ENCODE measurements at places on chromosomes 13 and 19.

GRCh38 chr19:55228403-55229031 is at the start of gene TMEM86B:
Gene TMEM86B, minus strand, starts transcription at chr19:55228763. Its CDS starts 22 bp downstream, at chr19:55228741.
- no peak for ATAC-seq

DNA sequence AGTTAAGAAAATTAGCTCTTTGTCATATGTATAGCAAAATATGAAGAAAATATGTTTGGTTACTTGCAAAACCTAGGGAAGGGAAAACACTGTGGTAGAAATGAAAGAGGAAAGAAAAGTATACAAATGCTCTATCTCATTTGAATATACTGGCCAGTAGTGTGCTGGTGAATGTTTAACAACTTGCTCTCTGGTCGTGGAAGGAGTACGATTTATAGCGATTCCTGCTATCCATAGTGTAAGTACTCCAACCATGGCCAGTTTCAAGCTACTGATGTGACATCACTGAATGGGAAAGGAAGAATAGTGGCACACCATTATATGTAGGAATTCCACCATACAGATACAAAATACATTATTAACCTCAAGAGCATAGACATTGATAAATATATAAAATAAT is 9.3 kb downstream of the BORA start:
- ATAC-seq = no peak

DNA sequence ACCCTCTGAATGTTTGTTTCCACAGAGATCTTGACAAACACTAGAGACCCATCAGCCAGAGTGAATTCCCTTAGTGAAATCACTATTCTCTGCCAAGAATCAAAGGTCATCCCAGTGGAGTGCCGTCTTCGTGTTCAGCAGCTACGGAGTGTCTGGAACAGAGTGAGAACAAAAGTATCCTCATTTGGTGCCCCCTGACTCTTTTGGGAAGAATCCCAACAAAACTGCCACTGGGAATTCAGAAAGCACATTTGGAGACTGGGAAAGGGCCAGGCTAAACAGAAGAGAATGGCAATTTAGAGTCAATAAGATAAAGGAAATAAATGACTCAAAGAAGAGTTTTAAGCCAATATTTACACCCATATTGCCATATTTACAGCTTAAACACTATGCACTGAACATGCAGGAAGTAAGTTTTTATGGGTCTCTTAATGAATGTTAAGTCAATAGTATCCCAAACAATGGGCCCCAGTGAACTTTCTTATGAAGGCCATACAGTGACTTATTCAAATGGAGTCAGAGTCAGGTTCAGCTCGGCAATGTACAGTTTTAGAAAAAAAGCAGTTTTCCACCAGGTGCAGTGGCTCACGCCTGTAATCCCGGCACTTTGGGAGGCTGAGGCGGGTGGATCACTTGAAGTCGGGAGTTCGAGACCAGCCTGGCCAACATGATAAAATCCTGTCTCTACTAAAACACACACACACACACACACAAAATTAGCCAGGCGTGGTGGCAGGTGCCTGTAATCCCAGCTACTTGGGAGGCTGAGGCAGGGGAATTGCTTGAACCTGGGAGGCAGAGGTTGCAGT is 392.6 kb downstream of the KLF5 start:
- no peak for ATAC-seq

DNA sequence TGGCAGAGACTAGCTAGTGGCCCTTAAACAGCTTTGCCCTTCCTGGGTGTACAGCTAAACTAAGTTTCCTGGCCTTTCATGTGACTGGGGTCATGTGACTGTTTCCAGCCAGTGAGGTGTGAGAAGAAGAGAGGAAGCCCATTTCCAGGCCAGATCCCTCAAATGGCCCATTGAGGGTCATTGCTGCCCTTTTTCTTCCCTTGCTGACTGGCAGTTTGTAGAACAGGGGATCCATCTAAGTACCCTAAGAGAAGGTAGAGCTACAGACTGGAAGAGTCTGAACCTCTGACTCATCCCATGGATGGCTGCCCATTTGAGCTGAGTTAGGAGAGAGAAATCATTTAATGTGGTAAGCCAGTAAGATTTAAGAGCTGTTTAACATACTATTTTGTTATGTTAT is 2.8 kb downstream of the SWSAP1 start:
- no peak for ATAC-seq

DNA sequence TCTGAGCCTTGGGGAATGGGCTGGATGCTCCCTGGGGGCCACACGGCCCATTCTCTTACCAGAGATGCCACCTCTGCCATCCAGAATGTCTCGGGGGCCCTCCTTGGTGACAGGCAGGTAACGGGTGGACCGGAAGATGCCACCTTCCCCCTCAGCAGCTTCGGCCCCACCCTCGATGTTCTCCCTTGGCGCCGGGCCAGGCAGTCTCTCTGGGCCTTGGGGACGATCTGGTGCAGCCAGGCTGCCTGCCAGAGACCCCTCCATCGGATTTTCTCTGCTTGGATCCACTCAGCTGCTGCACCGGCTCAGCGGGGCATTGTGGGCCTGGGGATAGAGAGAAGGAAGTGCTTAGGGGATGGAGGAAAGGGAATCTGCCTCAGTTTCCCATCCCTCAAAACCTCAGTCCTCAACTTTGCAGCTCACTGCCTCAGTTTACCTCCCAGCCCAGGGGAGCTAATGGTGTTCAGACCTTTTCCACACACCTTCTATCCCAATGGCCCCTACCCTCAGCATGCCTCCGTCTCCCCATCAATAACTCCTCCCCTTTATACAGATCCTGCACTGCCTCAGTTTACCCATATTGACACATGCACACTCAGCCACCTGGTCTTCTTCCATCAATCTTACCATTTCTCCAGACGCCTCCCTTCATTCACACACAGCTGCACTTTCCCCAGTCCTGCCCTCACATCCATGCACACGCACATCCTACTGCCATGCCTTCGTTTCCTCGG is 1.5 kb downstream of the WIZ start:
- ATAC-seq = no peak

DNA sequence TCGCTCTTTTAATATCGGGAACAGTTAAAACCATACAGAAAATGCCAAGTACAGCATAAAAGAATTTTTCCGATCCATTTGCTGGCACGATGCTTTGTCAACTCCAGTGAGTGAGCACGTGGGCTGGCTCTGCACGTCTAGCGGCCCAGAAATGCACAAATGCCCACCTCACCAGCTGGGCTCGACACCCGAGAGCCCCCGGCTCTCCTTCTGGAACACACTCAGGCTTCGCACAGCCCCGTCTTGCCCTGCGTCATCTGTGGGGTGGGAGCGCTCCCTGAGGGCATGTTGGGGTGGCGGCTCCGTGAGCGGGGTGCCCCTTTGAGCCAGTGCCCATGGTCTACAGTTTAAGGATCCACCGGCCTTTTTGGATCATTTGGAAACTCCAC is 24.5 kb downstream of the ATP4B start:
- no peak for ATAC-seq

GRCh38 chr13:20546556-20546955 is 20.4 kb upstream of the IFT88 start:
- ATAC-seq = peak; percentile 73

GRCh38 chr19:39060171-39060570 is 24.0 kb upstream of the ACP7 start:
- ATAC-seq = no peak

GRCh38 chr13:31179754-31180153 is 18.1 kb upstream of the HSPH1 start:
- ATAC-seq = no peak

DNA sequence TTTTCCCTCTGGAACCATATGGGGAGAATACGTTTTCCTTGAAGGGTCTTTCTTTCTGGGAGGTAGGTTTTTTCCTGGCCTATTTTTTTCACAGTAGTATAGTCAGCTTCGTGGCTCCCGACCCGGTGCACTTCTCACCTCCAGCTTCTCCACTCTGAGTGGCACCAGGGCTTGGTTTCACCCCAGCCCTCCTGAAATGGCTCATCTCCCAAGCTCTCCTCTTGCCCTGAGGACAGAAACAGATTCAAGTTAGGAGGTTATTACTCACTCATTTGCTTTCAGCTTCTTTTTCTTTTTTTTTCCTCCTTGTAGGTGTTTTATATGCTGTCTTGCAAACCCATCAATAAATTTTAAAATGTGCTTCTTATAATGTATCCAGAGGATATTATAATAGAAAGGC is 199.3 kb downstream of the RFC3 start:
- ATAC-seq = no peak

GRCh38 chr13:20497006-20497775 is 28.5 kb downstream of the CRYL1 start:
- no peak for ATAC-seq

- peak; percentile 83 for ATAC-seq
Observed at GRCh38 chr19:43524922-43525835, 1.8 kb downstream of the ETHE1 start.

- no peak for ATAC-seq
Observed at GRCh38 chr19:43616306-43616705, 3.1 kb downstream of the ZNF428 start.

DNA sequence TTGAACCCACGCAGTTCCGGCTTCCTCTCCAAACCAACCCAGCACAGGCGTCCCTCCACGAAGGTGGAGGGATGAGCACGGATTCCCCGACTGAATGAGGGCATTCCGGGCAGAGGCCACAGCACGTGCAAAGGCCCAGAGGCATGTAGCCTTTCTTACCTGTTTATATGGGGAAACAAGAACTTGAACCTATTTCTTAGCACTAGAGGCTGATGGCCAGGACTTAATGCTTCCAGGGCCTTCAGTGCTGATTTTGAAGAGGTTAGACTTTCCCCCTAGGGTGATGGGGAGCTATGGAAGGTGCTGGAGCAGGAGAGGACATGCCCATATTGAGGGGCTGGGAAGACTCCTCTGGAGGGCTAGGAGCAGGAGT is 2.0 kb downstream of the MAST3 start:
- peak; percentile 0 for ATAC-seq

DNA sequence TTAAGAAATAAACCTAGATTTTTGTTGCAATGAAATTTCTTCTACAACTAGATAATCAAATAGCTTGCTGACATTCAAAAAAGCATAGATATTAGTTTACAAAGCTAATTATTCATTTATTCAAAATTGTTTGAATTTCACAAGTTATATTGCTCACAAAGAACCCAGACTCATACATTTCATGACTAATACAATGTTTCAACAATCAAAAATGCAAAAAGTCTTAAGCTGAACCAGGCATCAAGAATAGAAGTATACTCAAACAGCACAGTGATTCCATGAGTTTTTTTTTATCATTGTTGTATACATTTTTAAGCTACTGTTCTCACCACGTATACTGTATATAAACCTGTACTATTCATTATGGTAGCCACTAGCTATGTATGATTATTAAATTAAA is 51.0 kb downstream of the DIAPH3 start:
- no peak for ATAC-seq

GRCh38 chr19:54707962-54708361 is 16.3 kb upstream of the KIR3DL3 start:
- ATAC-seq = no peak

GRCh38 chr19:54614726-54615125 is 15.6 kb upstream of the LILRB1 start:
- no peak for ATAC-seq

GRCh38 chr19:31995546-31995945 is 349.9 kb upstream of the ZNF507 start:
- no peak for ATAC-seq

- peak; percentile 20 for ATAC-seq
Observed at GRCh38 chr13:91056746-91057145, 290.7 kb upstream of the MIR17HG start.

- no peak for ATAC-seq
Observed at GRCh38 chr19:38503077-38503410, 69.6 kb downstream of the RYR1 start.

DNA sequence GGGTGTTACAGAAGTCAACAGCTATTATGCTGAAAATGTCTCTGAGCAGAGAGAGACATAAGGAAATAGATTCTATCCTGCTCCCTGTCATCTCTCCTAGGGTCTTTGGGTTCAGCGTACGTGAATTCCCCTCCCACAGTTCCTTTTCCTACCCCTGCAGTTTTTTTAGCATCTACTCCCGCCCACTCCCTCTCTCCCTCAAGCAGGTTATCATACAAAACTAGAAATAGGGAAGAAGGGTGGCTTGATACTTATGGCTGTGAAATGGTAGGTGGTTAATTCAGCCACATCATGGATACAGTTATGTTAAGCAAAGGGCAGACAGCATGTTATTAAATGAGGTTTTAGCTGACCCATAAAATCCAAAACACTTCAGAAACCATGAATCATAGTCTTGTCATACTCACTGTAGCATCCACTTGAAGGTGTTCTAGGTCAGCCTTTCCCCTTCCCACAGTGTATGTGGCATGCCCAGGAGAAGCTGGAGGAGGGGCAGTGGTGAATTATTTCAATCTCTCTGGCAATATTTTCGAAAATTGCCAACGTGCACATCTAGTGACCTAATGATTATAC is 236.8 kb upstream of the SERP2 start:
- no peak for ATAC-seq

DNA sequence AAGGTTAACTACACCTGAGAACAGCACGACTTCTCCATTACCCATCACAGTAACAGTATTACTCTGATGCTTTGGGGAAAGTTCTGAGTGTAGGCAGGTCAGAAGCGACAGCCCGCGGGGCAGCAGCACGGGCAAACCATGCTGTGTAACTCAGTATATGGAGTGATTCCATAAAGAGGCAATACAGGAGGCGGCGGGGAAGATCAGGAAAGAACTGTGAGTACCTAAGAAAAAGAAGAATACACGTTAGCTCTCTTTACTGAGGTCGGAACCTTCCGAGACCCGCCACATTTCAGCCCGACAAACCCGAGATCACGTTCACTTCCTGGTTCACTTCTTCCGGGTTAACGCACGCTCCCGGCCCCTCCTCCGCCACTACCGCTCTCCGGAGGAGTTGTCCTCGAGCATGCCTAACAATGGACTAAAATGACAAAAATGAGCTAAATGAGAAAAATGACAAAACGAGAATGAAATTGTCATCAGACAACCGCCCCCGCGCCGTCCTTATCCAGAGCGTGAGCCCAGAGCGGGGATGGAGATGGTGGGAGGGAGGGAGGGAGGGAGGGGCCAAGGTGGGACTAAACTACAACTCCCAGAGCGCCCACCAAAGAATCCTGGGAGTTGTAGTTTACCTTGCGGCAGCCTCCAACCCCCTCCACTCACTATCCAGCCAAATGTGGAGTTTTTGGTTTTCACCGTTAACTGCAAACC is at the start of gene MTRF1:
MTRF1 (minus strand) TSS at position 316 of the 711 bp plus-strand sequence. CDS start 2,669 bp downstream, outside the sequence.
- peak; percentile 97 for ATAC-seq

- ATAC-seq = no peak
Observed at GRCh38 chr13:40342461-40342860, 324.0 kb downstream of the FOXO1 start.

GRCh38 chr19:52094526-52095130 is 937 bp downstream of the ZNF841 start:
- no peak for ATAC-seq

DNA sequence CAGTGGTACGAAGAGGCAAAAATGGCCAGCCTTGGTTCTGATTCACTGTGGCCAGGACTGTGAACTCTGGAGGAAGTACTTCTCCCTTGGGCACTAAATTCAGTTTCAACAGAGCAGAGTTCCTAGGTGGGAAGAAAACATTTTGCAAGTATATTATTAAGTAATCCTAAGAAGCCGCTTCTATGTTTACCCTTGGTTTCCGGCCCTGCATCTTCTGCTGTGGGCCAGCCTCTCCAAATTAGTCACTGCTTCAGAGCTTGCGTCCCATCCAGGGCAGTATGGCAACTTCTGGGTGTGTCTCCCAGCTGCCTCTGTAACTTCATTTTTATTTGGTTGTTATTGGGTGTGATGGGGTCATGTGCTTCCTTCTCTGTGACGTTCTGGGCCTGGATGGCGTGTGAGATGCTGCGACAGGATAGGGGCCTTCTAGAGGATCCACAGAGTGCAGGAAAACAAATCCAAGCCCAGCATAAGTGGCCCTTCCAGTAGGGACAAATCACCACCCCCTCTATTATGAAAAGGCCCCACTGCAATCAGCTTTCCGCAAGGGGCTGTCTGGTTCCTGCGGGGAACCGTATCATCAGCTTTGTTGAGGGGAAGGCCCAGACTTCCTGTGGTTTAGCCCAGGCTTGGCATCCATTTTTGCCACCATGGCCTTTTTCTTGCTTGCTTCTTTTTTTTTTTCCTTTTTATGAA is 55.1 kb upstream of the C1QTNF9 start:
- ATAC-seq = no peak

Measured in stimulated activated memory B cell treated with anti-CD40 and anti-IgM and Interleukin-4, amounts not matched to agents 10 μg/mL and 1 μg/mL and 100 μg/mL, for 72 hours (primary cell).